ENCODE measurements at places on chromosomes 7 and 10.
A peak's percentile ranks its signal among the peaks of the same experiment; 100 is the strongest.

GRCh38 chr10:60139290-60139689, 232.9 kb upstream of the CCDC6 start:
- no peak for DNase-seq

DNA sequence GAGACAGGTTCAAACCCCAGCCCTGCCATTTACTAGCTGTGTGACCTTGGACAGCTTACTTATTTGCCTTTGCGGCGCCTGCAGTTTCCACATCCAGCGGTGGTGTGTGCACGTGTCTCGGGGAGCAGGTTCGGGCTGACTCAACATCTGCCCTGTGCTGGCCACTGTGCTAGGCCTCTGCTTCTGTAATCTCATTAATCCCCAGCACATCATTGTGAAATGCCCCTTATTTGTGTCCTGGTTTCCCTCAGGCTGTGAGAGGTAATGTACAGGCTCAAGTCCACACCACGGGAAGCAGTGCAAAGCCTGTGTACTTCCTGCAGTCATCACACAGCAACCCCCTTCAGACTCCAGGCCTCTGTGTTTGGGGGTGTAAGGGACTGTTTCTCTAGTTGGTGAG, 285.7 kb downstream of the RPS24 start:
- no peak for DNase-seq

DNA sequence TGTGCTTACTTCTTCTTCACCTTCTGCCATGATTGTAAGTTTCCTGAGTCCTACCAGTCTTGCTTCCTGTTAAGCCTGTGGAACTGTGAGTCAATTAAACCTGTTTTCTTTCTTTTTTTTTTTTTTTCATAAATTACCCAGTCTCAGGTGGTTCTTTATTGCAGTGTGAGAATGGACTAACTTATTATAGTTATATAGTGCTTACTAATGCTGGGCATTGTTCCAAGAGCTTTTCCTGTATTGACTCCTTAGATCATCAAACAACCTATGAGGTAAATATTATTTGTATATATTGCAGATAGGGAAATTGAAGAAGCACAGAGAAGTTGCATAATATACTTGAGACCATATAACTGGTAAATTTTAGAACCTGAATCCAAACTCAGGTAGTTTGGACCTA, 98.1 kb downstream of the MBL2 start:
- DNase-seq, result no peak

DNA sequence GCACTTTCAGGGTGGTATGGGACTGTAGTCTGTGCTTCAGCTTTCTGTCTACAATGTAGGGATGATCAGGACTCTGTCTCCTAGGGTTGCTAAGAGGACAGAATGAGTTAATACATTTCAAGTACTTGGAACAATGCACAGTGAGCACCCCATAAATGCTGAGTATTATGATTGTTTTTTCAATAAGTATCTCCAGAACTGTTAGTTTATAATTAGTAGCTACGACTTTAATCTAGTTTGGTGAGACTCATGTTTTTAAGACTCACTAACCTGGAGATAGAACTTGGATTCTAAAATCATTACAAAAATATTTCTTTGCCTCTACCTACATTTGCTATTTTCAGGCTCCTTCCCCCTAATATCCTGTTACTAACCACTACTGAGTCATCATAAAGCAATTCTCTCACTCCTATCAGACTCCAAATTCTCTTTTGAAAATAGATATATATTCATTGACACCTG, 95.3 kb downstream of the CPED1 start:
- no peak for DNase-seq

GRCh38 chr10:88725798-88726197, 19.7 kb downstream of the LIPK start:
- no peak for DNase-seq

DNA sequence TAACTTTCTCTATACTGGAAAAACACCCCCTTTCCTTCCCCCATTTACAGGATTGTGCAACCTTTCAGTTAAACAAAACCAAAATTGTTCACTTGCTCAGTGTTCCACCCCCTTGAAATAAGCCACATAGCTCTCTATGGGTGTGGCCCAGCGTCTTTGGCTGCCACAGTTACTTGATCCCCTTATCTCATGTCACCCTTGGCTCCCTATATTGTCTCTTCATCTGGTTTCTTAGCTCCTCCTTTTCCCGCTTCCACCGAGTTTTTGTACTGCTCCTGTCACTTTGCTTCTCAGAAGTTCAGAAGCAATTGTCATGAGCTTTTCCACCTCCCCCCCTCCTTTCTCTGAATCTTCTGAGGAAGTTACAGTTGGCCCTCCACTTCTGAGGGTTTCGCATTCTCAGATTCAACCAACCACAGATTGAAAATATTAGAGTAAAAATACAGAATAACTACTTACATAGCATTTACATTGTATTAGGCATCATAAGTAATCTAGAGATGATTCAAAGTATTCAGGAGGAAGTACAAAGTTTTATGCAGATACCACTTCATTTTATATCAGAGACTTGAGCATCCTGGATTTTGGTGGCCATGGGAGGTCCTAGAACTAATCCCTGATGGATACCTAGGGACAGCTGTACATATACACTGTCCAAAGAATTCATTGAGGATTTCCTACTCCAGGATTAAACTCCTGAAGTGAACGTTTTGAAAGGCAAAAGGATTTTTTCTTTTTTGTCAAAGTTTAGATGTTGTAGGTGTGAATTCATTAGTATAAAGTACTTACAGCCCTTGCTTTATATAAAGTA, 60.4 kb downstream of the ADD3 start:
- peak; percentile 48 for DNase-seq

DNA sequence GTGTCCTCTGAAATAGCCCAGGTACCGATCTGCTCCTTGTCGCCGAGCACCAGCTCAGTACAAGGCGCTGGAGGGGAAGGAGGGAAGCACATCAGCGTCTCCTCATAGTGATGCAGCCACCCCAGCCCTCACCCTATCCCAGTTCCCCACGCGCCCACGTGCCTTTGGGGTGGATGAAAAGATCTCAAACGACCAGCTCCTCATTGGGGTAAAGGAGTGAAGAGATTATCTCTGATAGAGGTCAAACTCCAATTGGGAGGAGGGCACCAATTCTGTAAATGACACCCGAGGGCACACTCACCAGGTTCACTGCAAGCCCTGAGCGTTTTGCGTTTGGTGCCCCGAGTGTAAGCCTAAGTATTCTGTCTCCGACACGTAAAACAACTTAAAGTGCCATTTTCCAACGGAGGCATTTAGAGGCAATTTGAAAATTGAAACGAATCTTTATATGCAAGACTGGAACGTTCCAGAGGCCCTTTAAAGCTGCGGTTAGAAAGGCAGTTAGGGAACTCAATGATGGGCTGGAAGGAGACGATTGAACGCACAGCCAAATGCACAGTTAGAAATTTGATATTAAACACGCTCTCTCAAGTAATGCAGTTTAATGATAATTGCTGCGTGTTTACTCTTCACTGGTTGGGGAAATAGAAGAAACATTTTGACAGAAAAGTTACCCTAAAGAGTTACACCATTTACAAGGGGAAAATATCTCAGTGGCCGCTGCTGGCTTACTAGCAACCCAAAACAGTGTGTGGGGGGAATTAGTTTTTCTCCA, 8.9 kb upstream of the EMX2 start:
- no peak for DNase-seq

DNA sequence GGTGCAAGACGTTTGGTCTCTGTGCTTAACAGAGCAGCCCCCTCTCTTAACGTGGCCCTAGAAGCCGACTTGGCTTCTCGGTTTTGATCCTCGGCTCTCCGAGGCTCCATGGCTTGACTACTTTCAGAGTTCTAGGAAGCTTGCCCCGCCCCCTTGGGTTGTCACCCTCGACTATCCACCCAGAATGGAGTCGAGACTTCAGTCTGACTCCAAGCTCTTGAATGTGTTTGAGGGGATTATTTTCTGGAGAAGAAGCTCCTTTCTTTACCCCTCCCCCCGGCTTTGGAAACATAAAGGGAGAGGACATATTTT, 448 bp downstream of the SEC24C start:
- peak; percentile 69 for DNase-seq

DNA sequence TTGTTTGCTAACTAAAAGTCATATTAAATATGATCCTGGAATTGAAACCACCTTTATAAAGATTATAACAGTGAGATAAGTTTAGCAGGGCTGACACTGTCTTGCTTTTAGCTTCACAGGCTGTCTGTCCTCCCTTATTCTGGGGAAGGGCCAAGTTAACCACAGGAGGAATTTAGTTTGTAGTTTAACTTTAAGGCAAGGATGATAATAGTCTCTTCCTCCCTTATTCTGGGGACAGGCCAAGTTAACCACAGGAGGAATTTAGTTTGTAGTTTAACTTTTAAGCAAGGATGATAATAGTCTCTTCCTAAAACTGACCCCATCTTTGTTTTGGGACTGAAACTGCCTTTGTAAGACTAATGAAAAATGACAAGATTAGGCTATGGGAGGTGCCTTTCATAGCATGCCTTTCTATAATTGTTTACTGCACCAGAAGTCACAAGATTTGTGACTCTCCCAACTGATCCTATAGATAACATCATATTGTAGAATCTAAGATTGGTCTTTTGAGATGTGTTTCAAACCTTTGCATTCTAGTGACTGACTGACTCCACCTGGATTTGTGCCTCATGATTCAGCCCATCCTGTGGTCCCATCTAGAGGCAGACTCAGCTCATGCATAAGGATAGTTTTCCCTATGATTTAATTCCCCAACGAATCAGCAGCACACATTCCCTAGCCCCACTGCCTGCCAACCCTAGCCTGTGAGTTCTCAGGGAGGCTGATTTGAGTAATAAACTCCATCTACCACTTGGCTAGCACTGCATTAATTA, 212.0 kb downstream of the MAGI2 start:
- DNase-seq, result no peak

DNA sequence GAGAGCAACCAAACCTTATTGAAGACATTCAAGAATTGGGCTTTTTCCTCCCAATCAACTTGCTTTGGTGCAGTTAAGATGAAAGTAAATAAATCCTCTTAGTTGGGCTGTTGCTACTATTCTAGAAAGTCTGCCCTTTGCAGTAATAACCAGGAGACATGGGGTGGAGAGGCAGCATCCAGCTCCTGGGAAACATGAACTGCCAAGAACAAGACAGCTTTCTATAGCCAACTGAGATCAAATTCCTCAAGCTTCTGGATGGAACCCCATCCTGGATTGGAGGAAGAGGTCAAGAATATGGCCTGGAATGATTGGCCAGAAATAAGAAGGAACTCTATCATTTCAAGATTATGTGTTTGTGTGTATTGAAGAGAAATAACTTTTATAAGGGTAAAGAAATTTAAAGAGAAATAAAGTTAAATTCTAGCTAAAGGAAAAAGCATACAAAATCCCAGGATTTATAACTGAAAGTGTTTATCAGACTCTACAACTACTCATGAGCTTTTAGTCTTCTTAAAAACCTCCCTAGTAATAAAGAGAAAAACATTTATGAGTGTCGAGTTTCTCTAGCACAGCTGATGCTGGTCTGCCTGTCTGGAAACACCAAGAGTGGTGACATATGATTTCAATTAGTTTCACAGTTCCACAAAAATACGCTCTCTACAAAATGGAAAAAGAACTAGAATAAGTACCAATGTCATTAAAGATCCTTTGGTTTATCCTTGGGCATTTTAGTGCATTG, 70.1 kb upstream of the COL1A2 start:
- no peak for DNase-seq

GRCh38 chr7:94030634-94031033, 26.5 kb upstream of the BET1 start:
- DNase-seq, result no peak

DNA sequence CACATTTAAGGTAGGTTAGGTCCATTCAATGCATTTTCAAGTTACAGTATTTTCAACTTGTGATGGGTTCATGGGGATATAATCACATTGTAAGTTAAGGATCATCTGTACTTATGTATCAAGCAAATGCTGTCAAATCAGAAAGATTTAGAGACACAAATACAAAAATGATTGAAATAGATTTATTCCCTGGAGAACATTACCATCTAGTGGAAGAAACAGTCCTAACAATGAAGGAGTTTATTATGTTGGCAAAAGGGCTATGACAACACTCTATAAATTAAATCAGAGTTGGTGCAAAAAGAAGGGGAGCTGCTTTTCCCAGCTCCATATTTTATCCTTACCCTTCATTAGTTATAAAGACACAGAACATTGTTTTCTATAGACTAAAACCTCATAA, 69.0 kb downstream of the PRSS58 start:
- DNase-seq, result no peak

DNA sequence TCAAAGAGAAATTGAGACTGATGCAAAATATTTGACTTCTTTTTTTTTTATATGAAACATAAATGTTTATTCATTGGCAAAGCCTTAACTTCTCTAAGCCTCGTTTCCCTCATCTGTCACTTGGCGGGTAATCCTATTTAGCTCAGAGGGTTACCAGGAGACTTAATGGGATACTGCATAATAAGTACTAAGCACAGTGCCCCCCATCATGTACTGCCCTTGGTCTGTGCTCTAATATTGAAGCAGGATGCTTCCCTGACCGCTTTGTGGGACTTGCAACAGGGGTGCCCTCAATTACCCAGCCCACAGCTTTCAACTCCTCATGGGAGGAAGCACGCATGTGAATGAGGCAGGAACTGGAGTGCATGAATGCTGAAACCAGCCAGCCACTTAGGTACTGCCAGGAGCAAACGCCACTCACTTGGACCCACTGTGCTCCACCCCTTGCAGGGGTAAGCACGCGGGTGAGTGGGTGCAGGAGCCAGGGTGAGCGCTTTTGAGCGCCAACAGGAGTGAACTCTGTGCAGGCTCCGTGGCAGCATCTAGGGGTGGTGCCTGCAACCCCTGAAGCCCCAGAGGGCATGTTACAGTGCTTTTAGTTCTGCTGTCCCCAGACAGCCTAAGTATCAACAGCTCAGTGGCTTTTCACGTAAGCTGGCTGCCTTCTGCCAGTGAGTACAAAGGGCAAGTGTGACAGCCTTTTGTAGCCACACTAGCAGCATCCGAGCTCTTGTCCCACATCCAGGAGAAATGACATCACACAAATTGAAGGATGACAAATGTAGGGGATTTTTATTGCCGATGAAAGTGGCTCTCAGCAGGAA, 209.8 kb upstream of the C7orf33 start:
- DNase-seq, result no peak

GRCh38 chr7:22549667-22550513, 49.9 kb upstream of the STEAP1B start:
- peak; percentile 35 for DNase-seq

DNA sequence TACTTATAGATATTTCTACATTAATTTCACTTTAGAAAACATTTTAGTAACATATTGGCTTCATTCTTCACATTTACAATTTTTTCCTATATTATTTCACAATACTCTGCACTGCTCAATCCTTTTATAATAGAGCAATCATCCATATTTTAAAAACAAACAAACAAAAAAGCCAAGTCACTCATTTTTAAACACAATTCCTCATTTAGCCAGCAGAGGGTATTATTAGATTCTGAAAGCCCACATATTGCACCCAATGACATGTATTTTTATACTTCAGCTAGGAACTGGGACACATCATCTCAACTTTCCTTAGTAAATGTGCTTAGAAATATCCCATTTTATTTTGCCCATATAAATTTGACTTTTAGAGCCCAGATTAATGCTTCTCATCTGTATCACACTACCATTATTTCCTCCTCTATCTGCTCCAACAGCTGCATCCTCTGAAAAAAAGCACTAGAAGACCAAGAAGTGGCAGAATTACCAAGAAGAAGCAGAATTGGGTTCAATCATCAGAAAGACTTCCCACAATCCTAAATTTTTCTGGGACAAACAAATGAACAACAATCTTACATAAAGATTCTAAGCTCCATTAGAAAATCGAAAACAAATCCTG, 29.5 kb downstream of the CTNNA3 start:
- no peak for DNase-seq

All from stimulated activated CD4-positive, alpha-beta T cell treated with anti-CD3 and anti-CD28 coated beads, Interleukin-1b, Interleukin-23, amount 100 ng/mL, for 48 hours (primary cell).